ENCODE measurements at places on chromosomes 13 and 19. TPM values are rescaled to one million over a fixed set of nuclear protein-coding genes. Genes with fewer than 3 reads are reported as not detected.
A peak's percentile ranks its signal among the peaks of the same experiment; 100 is the strongest.

DNA sequence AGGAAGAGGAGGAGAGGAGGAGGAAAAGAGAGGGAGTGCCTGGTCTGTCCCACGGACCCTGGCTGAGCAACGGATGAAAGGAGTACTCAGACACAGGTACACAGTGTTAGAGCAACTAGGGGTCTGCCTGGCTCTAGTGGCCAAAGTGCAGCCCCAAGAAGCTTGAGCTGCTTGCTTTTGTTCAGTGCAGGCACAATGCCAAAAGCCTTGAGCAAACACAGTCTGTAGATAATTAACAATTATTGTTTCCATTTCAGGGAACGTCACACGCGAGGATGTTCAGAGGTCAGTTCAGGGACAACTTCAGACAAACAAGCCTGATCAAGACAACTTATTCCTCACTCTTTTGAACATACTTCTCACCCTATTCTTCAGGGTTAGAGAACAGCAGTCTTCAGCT is 32.2 kb upstream of the ZNF726 start:
- DNase-seq = no peak
- no peak overlapping the region for H3K4me3 ChIP-seq
- H3K27ac ChIP-seq = no peak overlapping the region
- H3K36me3 ChIP-seq = no peaks in the 10 kb centered on the region
- H3K27me3 ChIP-seq = no peaks in the 10 kb centered on the region

DNA sequence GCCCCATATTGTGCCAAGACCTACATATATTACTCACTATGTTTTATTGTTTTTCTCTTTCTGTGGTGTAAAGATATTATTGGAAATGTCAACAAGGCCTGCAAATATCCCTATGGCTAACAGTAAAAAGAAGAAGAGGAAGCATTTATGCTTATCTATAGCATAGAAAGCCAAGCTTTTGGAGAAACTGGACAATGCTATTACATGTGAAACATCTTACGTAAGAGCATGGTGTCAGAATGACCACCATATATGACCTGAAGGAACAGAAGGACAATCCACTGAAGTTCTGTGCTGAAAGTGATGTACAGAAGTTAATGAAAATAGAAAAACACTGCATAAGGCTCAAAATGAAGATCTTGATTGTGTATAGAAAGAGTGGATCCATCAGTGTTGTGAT is 145.2 kb downstream of the KCTD12 start:
- no peaks in the 10 kb centered on the region for H3K4me1 ChIP-seq
- no peaks in the 10 kb centered on the region for H3K27me3 ChIP-seq
- no peak overlapping the region for H3K4me3 ChIP-seq
- H3K27ac ChIP-seq = no peak overlapping the region
- no peak for DNase-seq

DNA sequence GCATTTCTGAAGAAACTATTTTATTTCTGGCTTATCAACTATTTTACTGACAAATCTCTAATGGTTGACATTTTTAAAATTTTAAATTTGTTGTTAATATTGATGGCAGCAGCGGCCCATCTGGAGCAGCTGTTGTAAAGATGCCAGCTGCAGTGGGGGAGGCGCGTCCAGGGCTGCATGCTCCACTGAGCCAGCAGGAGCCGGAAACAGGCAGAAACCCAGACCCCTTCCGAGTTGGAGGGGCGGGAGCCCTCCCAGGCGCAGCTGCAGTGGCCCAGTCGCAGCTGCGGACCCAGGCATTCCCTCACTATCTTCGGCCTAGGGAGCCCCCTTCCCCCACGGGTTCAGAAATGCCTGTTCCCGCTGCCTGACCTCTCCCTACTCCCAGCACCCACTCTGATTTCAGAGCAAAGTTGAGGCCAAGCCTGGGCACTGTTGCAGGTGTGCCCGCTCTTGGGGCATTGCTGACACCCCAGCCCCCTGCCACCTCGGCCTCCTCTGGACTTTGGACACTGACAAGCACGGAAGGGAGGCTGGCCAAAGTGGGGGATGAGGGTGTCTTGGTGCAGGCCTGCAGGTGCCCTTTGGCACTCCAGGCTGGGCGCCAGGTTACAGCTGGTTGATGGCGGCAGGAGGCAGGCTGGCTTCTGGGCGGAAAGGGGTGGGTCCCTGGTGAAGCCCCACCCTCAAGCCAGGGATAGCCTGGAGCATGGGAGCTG is 69.2 kb downstream of the PIBF1 start:
- no peak overlapping the region for H3K27ac ChIP-seq
- peaks cover 6% of the 10 kb centered on the region for H3K36me3 ChIP-seq
- H3K4me1 ChIP-seq = no peaks in the 10 kb centered on the region
- DNase-seq = no peak

Gene SGCG
- not detected for total RNA-seq

Gene GPATCH1
- total RNA-seq = 3.6 TPM

DNA sequence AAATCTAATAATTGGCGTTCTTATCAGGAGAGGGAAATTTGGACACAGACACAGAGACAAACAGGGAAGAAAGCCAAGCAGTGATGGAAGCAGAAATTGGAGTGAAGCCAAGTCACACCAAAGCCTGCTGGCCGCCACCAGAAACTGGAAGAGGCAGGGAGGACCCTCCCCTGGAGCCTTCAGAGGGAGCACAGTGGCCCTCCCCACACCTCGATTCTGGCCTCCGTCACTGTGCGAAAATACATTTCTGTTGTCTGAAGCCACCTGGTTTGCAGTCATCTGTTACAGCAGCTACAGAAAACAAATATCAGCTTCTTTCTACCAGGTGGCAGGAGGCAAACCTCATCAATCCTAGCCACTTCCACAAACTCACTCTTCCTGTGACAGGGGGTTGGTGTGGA is 8.3 kb upstream of the TLE6 start:
- DNase-seq = no peak
- no peak overlapping the region for H3K4me3 ChIP-seq
- H3K36me3 ChIP-seq = no peaks in the 10 kb centered on the region

Gene MCF2L
- total RNA-seq = 16.3 TPM

Gene RAB3A
- 1.7 TPM for total RNA-seq

GRCh38 chr13:110911880-110912279 is 3.0 kb downstream of the ANKRD10 start:
- no peaks in the 10 kb centered on the region for H3K36me3 ChIP-seq
- DNase-seq = no peak
- H3K4me1 ChIP-seq = peaks cover 35% of the 10 kb centered on the region
- H3K27me3 ChIP-seq = no peaks in the 10 kb centered on the region
- H3K4me3 ChIP-seq = no peak overlapping the region
- peak overlapping the region; percentile 100 for H3K27ac ChIP-seq

GRCh38 chr13:31697290-31697689 is 42.0 kb upstream of the RXFP2 start:
- no peaks in the 10 kb centered on the region for H3K4me1 ChIP-seq
- no peak overlapping the region for H3K27ac ChIP-seq
- H3K4me3 ChIP-seq = no peak overlapping the region

GRCh38 chr13:26562512-26562890 is 5.0 kb downstream of the WASF3 start:
- no peaks in the 10 kb centered on the region for H3K27me3 ChIP-seq
- H3K36me3 ChIP-seq = no peaks in the 10 kb centered on the region
- peaks cover 6% of the 10 kb centered on the region for H3K4me1 ChIP-seq

- H3K4me3 ChIP-seq = no peak overlapping the region
- H3K36me3 ChIP-seq = no peaks in the 10 kb centered on the region
- H3K27ac ChIP-seq = no peak overlapping the region
- H3K4me1 ChIP-seq = no peaks in the 10 kb centered on the region
These were observed 6.3 kb upstream of the KCTD12 start for GRCh38 chr13:76892488-76892887.

DNA sequence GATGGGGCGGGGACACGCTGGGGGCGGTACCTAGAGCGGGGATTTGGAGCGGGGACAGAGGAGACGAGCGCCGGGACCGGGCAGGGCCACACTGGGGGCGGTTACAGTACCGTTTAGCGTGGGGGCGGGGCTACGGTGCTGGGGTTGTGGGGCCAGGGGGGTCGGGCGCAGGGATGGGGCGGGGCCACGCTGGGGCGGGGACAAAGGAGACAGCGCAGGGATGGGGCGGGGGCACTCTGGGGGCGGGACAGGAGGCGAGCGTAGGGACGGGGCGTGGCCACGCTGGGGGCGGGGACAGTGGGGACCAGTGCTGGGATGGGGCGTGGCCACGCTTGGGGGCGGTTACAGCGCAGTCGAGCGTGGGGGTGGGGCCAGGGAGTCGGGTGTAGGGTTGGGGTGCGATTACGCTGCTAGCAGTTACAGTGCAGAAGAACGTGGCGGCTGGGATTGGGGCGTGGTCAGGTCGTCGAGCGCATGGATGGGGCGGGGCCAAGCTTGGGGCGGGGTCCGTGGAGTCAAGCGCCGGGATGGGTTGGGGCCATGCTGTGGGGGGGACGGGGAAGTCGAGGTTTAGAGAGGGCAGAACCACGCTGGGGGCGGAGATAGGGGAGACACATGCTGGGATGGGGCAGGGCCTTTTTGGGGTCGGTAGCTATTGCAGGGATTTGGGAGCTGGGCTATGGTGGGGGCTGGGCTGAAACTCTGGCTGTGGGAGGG is 660 bp downstream of the ALKBH7 start:
- H3K27me3 ChIP-seq = no peaks in the 10 kb centered on the region
- H3K27ac ChIP-seq = peak overlapping the region; percentile 97
- H3K4me3 ChIP-seq = peak overlapping the region; percentile 78
- no peaks in the 10 kb centered on the region for H3K4me1 ChIP-seq
- no peaks in the 10 kb centered on the region for H3K36me3 ChIP-seq

- peaks cover 12% of the 10 kb centered on the region for H3K4me1 ChIP-seq
- H3K27ac ChIP-seq = no peak overlapping the region
- H3K36me3 ChIP-seq = no peaks in the 10 kb centered on the region
- no peaks in the 10 kb centered on the region for H3K27me3 ChIP-seq
These were observed 225.8 kb upstream of the IRS2 start for GRCh38 chr13:110012102-110012739.

- no peaks in the 10 kb centered on the region for H3K36me3 ChIP-seq
- no peak overlapping the region for H3K27ac ChIP-seq
- H3K4me3 ChIP-seq = no peak overlapping the region
- no peak for DNase-seq
- H3K4me1 ChIP-seq = no peaks in the 10 kb centered on the region
These were observed 1599.8 kb downstream of the OLFM4 start for GRCh38 chr13:54628383-54628782.

GRCh38 chr19:30229525-30230174 is 142.5 kb upstream of the ZNF536 start:
- DNase-seq = no peak
- peaks cover 7% of the 10 kb centered on the region for H3K4me1 ChIP-seq
- no peak overlapping the region for H3K4me3 ChIP-seq
- no peaks in the 10 kb centered on the region for H3K36me3 ChIP-seq
- H3K27ac ChIP-seq = no peak overlapping the region

DNA sequence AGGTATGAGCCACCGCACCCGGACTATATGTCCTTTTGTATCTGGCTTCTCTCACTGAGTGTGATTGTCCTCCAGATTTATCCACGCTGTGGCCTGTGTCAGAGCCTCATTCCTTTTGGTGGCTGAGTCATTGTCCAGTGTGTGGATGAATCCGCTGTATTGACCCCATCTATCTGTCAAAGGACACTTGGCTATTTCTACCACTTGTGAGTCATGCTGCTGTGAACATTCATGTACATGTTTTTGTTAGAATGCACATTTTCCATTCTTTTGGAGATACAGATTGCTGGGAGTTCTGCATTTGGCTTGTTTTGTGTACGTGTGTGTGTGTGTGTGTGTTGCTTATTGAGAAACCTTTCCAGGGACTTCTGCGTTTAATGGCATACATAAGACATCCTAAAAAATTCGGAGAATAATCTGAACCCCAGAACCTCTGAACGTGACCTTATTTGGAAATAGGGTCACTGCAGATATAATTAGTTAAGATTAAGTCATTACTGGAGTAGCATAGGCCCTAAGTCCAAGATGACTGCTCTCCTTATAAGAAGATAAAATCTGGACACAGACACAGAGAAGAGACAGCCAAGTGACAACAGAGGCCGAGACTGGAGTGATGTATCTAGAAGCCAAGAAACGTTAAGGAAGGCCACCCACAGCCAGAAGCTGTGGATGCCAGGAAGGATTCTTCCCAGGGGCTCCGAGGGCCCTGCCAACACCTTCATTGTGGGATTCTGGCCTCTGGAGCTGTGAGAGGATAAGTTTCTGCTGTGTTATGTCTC is 4.9 kb upstream of the GIPC3 start:
- H3K4me1 ChIP-seq = no peaks in the 10 kb centered on the region
- DNase-seq = no peak
- H3K27me3 ChIP-seq = no peaks in the 10 kb centered on the region

DNA sequence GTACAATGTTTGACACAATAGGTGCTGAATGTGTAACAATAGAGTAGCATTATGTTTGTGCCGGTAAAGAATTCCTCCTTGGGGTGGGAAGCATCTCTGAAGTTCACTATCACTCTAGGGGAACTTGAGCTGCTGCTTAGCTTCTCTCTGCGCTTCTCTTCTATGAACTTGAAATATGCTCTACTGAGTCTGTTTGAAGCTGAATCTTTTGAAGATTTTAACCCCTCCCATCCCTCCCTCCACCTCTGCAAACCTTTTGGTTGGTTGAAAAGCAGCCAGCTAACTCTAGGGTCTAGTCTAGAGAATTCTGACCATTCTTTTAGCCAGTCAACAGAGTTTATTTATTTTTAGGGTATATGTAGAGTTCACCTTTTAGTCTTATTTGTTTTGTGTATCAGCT is 2.5 kb downstream of the PCCA start:
- H3K27ac ChIP-seq = no peak overlapping the region
- H3K27me3 ChIP-seq = no peaks in the 10 kb centered on the region
- H3K4me3 ChIP-seq = no peak overlapping the region
- no peak for DNase-seq
- peaks cover 8% of the 10 kb centered on the region for H3K4me1 ChIP-seq
- H3K36me3 ChIP-seq = no peaks in the 10 kb centered on the region

DNA sequence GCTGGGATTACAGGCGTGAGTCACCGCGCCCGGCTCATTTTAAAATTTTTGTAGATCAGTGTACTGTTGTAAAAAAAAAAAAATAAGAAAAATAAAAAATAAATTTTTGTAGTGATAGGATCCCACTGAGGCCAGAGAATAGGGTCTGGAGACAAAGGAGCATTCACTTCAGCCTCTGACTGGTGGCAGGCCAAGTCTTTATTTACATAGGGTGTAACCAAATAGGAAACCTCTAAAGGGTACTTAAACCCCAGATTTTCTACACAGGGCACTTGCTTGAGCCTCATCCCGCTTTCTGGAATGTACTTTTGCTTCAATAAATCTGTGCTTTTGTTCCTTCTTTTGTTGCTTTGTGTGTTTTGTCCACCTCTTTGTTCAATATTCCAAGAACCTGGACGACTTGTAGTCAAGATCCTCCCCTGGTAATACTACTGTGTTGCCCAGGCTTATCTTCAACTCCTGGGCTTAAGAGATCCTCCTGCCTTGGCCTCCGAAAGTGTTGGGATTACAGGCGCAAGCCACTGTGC is 2.1 kb upstream of the PDCD2L start:
- peaks cover 16% of the 10 kb centered on the region for H3K36me3 ChIP-seq
- H3K27ac ChIP-seq = no peak overlapping the region
- no peaks in the 10 kb centered on the region for H3K27me3 ChIP-seq

Gene OR7A5
- total RNA-seq = not detected

- no peak for DNase-seq
- no peaks in the 10 kb centered on the region for H3K4me1 ChIP-seq
- H3K4me3 ChIP-seq = no peak overlapping the region
- no peaks in the 10 kb centered on the region for H3K36me3 ChIP-seq
- no peaks in the 10 kb centered on the region for H3K27me3 ChIP-seq
These were observed 1796.5 kb upstream of the MIR17HG start for GRCh38 chr13:89550938-89551337.

GRCh38 chr13:77868717-77869116 is 49.9 kb downstream of the EDNRB start:
- H3K27ac ChIP-seq = no peak overlapping the region
- no peaks in the 10 kb centered on the region for H3K27me3 ChIP-seq
- no peaks in the 10 kb centered on the region for H3K4me1 ChIP-seq
- no peaks in the 10 kb centered on the region for H3K36me3 ChIP-seq
- H3K4me3 ChIP-seq = no peak overlapping the region
